Activated naive CD4-positive, alpha-beta T cell treated with anti-CD3 and anti-CD28 coated beads, Interleukin-2, amount 10 ng/mL, durations not matched to agents 7 days and 5 days (primary cell): ENCODE measurements at places on chromosomes 13 and 19.

GRCh38 chr13:20118268-20119140 lies 42.3 kb downstream of the GJA3 start:
- peaks cover 36% of the 10 kb centered on the region for H3K27me3 ChIP-seq
- peaks cover 22% of the 10 kb centered on the region for H3K4me1 ChIP-seq
- H3K4me3 ChIP-seq: peak overlapping the region; percentile 69

- no peak for DNase-seq
- no peak overlapping the region for H3K27ac ChIP-seq
- H3K4me1 ChIP-seq: peaks cover 3% of the 10 kb centered on the region
- no peaks in the 10 kb centered on the region for H3K27me3 ChIP-seq
- H3K36me3 ChIP-seq: peaks cover 16% of the 10 kb centered on the region
Observed at GRCh38 chr19:48458016-48458415, 2.6 kb downstream of the KCNJ14 start.

DNA sequence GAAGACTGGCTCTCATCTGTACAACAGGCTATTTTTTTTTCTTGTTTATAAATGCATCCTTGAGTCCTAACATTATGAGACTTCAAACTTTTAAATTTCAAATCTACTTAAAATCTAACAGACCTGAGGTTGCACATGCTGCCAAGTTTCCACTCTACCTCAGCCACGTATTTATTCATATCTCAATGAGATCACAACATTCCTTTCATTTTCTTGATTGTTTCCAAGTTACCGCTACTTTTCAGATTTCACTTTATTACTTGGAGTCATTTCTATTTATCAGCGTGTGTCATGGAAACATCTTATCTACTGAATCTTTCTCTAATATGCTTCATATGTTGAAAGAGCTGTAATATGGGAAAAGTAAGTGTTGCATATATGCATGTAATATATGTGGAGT lies 1257.5 kb upstream of the ATXN8OS start:
- no peak for DNase-seq
- H3K4me3 ChIP-seq: no peak overlapping the region
- no peaks in the 10 kb centered on the region for H3K4me1 ChIP-seq
- no peaks in the 10 kb centered on the region for H3K36me3 ChIP-seq

DNA sequence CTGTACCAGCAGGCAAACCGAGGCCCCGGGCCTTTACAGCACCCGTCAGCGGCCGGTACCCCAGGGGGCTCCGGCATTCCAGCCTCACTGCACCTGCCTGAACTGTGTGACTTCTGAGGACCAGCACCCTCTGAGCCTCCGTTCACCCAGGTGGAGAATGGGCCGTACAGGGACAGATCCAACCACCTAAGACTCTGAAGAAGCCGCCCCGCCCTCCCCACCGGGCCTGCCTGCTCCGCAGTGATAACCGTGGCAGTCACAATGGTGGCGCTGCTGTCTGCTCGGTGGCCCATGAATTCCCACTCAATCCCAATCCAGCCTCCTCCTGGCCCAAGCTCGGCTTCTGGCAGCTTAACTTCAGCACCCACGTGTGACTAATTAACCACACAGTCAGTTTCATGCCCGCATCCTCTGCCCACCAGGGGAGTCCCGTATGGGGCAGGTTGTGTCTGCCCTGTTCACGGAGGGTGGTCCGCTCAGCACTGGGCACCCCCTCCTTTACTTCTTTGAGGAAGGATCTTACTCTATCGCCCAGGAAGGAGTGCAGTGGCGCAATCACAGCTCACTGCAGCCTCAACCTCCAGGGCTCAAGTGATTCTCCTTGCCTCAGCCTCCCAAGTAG lies 3.4 kb downstream of the TCF3 start:
- peaks cover 20% of the 10 kb centered on the region for H3K4me1 ChIP-seq
- H3K27ac ChIP-seq: no peak overlapping the region
- H3K27me3 ChIP-seq: no peaks in the 10 kb centered on the region
- no peak for DNase-seq
- peaks cover 6% of the 10 kb centered on the region for H3K36me3 ChIP-seq

- no peaks in the 10 kb centered on the region for H3K27me3 ChIP-seq
- H3K4me1 ChIP-seq: no peaks in the 10 kb centered on the region
- H3K27ac ChIP-seq: no peak overlapping the region
- DNase-seq: no peak
- no peak overlapping the region for H3K4me3 ChIP-seq
Observed at GRCh38 chr13:37539170-37539569, 59.4 kb downstream of the POSTN start.

DNA sequence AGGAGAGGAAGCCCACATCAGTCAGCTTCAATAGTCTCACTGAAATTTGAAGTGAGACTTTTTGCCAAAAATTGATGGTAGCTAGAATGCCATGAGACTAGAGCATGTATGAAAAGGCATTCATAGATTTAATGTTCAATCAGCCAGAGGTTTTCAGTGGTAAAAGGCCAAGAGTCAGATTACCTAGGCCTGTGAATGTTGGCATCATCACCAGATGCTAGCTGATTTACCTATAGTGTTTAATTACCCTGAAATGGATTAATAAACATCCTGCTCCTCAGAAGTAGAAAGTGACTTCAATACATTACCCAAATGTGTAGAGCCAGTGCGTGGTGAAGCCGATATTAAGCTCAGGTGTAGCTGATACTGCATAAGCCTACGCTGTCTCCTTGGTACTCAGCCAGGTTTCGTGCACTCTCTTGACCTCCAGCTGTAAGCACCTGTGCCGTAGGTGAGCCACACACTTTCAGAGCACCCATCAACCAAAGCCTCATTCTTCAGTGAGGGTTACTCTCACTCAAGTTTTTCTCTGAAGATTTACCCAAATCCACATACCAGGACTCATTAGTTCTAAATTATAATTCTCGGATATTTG lies 1140.3 kb upstream of the SLC10A2 start:
- no peak for DNase-seq
- no peaks in the 10 kb centered on the region for H3K36me3 ChIP-seq
- no peak overlapping the region for H3K27ac ChIP-seq
- no peaks in the 10 kb centered on the region for H3K27me3 ChIP-seq
- no peaks in the 10 kb centered on the region for H3K4me1 ChIP-seq

DNA sequence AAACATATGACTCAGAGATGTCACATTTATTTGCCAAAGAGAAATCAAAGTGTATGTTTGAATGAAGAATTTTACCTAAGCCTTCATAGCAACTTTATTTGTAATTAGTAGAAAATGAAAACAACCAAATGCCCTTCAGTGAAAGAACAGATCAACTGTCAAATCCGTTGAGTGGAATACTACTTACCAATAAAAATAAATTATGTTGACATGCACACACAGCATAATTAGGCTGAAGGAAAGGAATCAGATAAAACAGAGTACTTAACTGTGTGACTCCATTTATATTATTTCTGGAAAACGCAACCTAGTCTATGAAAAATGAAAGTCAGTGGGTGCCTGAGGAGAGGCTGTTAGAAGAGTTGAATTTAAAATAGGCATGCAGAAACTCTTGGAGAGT lies 1034.6 kb upstream of the PCDH9 start:
- H3K27ac ChIP-seq: no peak overlapping the region

DNA sequence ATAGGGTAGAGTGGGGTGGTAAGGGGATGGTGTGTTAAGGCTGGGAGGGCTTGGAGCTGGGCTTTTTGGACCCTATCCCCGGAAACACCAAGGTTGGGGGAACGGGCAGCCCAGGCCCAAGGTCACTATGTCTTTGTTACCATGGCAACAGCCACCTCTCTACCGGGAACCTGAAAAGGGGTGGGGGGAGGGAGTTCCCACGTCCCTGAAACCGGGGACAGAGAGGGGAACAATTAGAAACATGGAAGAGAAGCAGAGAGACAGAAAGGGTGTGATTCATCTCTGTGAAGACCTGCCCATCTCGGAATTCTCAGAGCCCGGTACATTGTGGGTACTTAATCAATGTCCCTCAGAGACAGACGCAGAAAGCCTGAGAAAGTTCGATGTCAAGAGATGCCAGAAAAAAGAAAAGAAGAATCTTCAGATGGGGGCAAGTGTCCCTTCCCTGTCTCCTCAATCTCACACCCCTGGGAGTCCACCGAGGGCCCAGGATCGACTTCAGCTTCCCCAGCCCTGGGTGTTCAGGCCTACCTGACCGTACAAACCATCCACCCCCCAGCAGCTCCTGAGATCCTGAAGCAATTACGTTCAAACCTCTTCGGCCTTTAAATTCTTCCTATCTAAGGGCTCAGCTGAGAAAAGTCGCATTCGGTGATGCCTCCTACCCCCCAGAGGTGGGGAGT lies 6.8 kb upstream of the LRFN1 start:
- no peak overlapping the region for H3K4me3 ChIP-seq
- H3K36me3 ChIP-seq: peaks cover 48% of the 10 kb centered on the region
- no peaks in the 10 kb centered on the region for H3K27me3 ChIP-seq

GRCh38 chr13:40440990-40441820 lies 225.2 kb downstream of the FOXO1 start:
- no peaks in the 10 kb centered on the region for H3K27me3 ChIP-seq
- DNase-seq: no peak
- H3K27ac ChIP-seq: no peak overlapping the region
- no peaks in the 10 kb centered on the region for H3K36me3 ChIP-seq
- no peak overlapping the region for H3K4me3 ChIP-seq

GRCh38 chr19:12970070-12970820 lies 869 bp downstream of the DAND5 start:
- H3K27ac ChIP-seq: no peak overlapping the region
- DNase-seq: no peak
- peaks cover 5% of the 10 kb centered on the region for H3K4me1 ChIP-seq
- no peaks in the 10 kb centered on the region for H3K36me3 ChIP-seq
- peaks cover 32% of the 10 kb centered on the region for H3K27me3 ChIP-seq

GRCh38 chr19:17488593-17489391 lies 18.5 kb downstream of the SLC27A1 start:
- H3K27ac ChIP-seq: peak overlapping the region; percentile 73
- peaks cover 7% of the 10 kb centered on the region for H3K27me3 ChIP-seq
- H3K4me3 ChIP-seq: no peak overlapping the region
- no peaks in the 10 kb centered on the region for H3K36me3 ChIP-seq
- H3K4me1 ChIP-seq: peaks cover 43% of the 10 kb centered on the region

DNA sequence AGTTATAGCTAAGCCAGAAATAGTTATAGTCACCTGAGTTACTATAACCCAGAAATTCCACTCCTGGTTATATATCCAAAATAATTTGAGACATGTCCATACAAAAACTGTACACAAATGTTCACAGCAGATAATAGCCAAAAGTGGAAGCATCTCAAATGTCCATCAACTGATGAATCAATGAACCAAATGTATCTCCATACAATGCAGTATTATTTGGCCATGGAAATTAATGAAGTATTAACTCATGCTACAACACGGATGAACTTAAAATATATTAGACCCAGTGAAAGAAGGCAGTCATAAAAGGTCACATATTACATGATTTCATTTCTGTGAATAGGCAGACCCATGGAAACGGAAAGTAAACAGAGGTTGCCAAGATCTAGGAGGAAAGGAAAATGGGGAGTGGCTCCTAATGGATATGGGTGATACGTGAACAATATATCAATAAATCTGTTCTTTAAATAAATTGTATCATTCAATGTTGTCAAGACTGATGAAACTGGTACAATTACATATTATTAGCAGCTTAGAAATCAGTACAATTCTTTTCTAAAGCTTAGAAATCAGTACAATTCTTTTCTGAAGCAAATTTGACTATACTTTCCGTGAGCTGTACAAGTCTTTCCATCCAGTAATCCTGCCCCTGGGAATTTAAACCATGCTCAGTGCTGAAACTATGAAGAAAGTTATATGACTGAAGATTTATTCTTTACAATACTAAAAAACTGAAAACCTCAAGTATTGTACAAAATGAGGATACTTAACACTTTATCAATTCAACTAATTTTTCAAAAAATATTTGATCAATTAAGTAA lies 47.0 kb upstream of the DIAPH3 start:
- no peak overlapping the region for H3K4me3 ChIP-seq
- H3K4me1 ChIP-seq: no peaks in the 10 kb centered on the region
- H3K36me3 ChIP-seq: no peaks in the 10 kb centered on the region
- no peak overlapping the region for H3K27ac ChIP-seq
- DNase-seq: no peak
- H3K27me3 ChIP-seq: peaks cover 11% of the 10 kb centered on the region
